Epithelial cell of prostate (primary cell): ENCODE measurements at places on chromosomes 1 and 21.

GRCh38 chr1:192916021-192916420, 107.2 kb downstream of the RGS2 start:
- no peak for DNase-seq

- no peak for DNase-seq
These were observed 258.1 kb downstream of the SDCCAG8 start for GRCh38 chr1:243513726-243514491.

- DNase-seq = no peak
These were observed 27.1 kb downstream of the SNAP47 start for GRCh38 chr1:227762231-227762911.

GRCh38 chr1:41488040-41488951, 3.8 kb upstream of the EDN2 start:
- DNase-seq = no peak

GRCh38 chr1:203768256-203768655, 3.3 kb downstream of the LAX1 start:
- DNase-seq = no peak

- DNase-seq = no peak
These were observed 38.4 kb downstream of the TAS1R2 start for GRCh38 chr1:18820791-18821641.

GRCh38 chr1:41355356-41355755, 5.9 kb upstream of the FOXO6 start:
- DNase-seq = no peak

- DNase-seq = no peak
These were observed 28.6 kb upstream of the TXLNA start for GRCh38 chr1:32150847-32151246.

GRCh38 chr1:160607011-160607671, 27.8 kb upstream of the CD84 start:
- DNase-seq = peak; percentile 52

DNA sequence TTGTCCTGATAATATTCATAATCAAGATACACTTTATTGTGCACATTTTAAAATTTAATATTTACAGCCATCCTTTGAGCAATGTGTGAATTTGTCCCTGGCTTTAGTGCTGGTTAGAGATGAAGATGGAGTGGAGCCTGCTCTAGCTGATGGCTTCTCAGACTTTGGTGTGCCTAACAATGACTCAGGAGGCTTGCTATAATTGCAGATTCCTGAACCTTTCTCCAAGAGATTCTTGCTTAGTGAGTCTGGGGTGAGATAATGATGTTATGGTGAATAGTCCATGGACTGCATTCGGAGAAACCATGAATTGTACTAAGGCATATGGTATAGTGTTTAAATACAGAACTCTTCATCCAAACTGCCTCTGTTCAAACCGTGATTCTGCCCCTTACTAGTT, 307.1 kb downstream of the PAPPA2 start:
- no peak for DNase-seq

DNA sequence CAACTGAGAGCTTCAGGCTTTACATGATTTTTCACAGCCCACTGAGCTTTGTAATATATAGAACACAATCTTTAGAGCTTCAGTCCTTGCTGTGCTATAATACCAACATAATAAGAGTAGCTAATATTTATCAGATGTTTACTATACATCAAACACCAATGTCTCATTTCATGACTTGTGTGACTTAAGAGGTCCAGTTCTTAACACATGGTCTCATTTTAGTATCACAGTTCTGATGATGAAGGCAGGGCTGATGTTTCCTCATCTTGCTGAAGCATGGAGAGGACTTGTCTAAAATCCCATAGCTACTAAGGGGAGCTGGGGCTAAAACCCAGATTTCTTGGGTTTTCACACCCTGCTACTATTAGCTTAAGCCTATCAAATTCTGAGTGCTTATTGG, 5.5 kb downstream of the MTR start:
- DNase-seq = no peak

DNA sequence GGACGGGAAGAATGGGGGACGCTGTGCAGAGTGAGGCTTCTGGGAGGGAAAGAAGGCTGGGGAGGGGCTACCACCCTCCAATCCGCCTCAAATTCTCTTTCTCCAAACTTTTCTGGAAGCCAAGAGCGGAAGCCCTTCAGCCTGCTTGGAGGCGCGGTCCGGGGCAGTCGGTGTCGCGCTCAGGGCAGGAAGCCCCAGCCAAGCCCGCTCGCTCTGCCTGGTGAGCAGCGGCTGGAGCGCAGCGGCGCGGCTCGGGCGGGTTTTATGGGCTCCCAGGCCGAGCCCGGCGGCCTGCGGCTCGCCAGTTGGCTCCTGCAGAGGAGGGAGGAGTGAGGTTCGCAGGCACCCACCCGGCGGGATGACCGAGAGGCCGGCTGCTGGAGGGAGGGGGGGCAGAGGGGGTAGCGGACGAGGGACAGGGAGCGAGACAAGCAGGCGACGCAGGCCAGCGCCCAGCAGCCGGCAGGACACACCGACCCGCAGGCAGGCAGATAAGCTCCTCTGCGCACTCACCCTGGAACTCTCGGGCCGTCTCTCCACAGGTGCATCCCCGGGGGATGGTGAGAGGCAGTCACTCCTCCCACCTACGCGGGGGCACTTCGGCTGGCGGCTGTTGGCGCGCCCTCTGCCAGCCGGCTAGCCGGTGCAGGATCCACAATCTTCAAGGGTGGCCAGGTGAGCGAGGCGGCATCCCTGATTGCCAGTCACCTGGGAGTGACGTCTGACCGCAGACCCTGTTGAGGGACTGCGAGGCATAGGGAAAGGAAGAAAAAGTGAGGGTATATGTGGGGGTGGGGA, at the start of gene AVPR1B:
AVPR1B (minus strand) TSS at position 238 of the 798 bp plus-strand sequence. CDS start 498 bp downstream, outside the sequence.
- DNase-seq = no peak

DNA sequence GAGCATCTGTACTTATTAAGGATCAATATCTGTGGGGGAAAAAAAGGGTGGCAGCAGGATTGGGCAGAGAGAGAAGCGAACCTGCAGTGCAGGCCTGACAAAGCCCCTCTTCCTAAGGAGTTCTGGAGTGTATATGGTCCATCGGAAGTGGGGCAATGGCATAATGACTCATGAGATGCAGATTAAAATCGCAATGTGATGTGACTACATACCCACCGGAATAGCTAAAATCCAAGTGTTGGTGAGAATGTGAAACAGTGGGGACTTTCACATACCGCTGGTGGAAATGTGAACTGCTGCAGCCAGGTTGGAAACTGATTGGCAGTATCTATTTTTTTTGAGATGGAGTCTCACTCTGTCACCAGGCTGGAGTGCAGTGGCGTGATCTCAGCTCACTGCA, 8.2 kb upstream of the CREG1 start:
- no peak for DNase-seq

GRCh38 chr1:116326486-116326885, 46.6 kb upstream of the ATP1A1 start:
- no peak for DNase-seq

- DNase-seq = no peak
These were observed 6.5 kb downstream of the TAF13 start for GRCh38 chr1:109069294-109069693.

DNA sequence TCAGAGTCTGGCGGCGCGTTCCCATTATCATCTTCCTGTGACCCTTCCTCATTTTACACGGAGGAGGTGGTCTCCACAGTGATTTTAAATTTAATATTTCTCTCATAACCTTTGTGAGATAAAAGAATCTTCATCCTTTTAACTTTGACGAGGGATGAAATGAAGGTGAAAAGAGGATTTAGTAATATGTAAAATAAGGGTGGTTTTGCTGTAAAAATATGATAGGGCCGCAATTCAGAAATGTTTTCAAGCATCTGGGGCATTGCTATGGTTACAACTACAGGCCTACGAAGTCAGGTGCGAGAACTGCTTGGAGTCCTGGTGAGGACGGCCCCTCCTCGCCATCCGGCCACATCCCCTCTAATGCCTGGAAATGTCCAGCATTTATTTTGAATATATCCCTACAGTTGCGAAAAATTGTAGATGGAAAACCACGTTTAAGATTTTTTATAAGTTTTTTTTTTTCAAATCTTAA, 422 bp upstream of the RSBN1 start:
- no peak for DNase-seq

DNA sequence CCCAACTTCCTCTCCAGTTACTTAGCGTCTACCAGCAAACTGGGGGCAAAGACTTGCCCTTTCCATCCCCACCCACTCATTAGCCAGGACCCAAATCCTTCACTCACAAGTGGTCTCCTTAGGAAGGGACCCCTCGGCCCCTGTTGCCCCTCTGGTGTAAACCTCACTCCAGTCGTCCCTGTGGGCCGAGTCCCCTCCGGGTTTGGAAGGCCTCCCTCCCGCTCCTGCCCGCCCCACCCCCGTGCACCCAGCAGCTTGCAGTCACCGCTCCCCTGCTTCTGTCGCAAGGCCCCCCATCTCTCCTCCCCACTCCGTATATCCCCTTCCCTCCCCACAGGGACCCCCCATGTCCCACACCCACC, 1.2 kb downstream of the EFHD2 start:
- no peak for DNase-seq

GRCh38 chr1:172976222-172977041, 74.3 kb downstream of the TNFSF18 start:
- DNase-seq = peak; percentile 65

GRCh38 chr1:198892065-198892464, 253.2 kb downstream of the PTPRC start:
- DNase-seq = no peak

DNA sequence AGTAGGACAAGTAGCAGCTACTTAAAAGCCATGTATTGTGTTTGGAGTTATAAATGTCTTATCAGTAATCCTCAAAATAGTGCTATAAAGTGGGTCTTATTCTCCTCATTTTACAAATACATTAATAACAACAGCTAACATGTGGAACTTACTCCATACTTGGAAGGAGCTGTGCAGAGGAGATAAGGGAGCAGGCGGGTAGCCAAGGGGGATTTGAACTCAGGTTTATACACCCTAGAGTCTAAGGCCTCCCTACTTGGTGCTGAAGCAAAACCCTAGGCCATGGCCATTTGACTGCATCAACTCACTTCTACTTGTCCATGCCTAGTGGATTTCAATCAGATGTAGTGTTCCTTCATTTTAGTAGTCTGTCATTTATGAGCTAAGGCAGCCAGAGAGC, 72.1 kb downstream of the LMO4 start:
- no peak for DNase-seq

GRCh38 chr1:212007178-212007577, 28.2 kb downstream of the INTS7 start:
- DNase-seq = no peak

- DNase-seq = no peak
These were observed 4.8 kb downstream of the NTNG1 start for GRCh38 chr1:107145637-107146036.

GRCh38 chr1:173148545-173148944, 58.6 kb downstream of the TNFSF4 start:
- DNase-seq = no peak
